NK-92 treated with Interleukin-12 subunit alpha and Interleukin-12 subunit beta, amount 100 ng/mL, for 24 hours (cell line): ENCODE measurements at places on chromosomes 5 and 9.

GRCh38 chr5:139148986-139149385, 49.2 kb downstream of the SIL1 start:
- no peak for DNase-seq

GRCh38 chr5:107574287-107574686, 96.5 kb downstream of the EFNA5 start:
- no peak for DNase-seq

GRCh38 chr9:112175796-112176315, 759 bp upstream of the SUSD1 start:
- DNase-seq = no peak

DNA sequence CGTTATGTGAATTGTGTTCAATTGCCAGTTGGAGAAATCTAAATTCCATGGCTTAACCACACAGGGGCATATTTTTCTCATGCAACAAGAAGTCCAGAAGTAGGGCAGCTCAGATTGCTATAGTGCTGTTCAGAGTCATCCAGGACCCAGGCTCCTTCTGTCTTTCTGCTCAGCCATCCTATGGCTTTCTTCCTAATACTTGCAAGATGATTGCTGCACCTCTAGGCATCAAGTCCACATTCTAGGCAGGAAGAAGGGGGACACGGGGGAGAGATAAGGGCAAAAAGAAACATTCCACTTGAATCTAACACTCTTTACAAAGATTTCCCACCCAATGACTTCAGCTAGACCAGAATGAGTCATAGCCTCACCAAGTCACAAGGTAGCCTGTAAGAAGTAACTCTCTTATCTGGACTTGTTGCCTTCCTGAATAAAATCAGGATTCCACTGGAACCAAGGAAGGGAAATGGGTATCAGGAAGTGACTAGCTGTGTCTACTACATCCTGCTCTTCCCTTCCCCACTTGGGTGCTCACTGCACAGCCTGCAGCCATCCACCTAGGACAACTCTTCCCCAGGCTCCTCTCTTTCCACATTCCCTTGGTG, 5.3 kb downstream of the ERAP2 start:
- DNase-seq = no peak

- no peak for DNase-seq
These were observed 384.1 kb downstream of the DMRT2 start for GRCh38 chr9:1434052-1434767.

- no peak for DNase-seq
These were observed 331.0 kb upstream of the EDIL3 start for GRCh38 chr5:84715686-84716085.

- no peak for DNase-seq
These were observed 70.7 kb upstream of the DHFR start for GRCh38 chr5:80725446-80725845.

DNA sequence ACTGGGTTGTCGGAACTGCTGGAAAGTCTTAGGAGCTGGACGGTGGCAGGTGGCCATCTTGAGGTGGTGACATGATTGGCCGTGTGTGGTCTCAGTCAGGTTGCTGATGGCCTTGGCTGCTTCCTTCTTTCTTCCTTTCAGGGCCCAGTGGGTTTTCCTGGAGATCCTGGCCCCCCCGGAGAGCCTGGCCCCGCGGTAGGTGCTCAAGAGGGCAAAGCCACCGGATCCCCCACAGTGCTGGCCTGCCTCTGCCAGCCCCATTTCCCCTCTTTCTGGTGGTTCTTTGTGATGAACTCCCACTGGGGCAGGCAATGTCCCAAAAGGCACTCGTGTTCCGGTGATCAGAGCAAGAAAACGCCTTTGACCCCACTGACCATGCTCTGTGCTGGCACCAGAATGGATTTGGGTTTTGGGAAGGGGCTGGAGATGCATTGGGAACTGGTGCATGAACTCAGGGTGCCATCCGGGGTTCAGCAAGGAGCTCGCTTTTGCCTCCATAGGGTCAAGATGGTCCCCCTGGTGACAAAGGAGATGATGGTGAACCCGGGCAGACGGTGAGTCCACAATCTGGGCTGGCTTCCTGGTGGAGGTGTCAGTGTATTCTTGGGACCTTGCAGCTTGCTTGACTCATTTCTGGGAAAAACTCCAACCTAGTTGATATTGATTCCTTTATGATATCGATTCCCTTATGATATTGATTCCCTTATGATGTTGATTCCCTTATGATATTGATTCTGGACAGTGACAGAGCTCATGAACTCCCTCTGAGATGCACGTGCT, 65.0 kb upstream of the FCN2 start:
- DNase-seq = no peak

DNA sequence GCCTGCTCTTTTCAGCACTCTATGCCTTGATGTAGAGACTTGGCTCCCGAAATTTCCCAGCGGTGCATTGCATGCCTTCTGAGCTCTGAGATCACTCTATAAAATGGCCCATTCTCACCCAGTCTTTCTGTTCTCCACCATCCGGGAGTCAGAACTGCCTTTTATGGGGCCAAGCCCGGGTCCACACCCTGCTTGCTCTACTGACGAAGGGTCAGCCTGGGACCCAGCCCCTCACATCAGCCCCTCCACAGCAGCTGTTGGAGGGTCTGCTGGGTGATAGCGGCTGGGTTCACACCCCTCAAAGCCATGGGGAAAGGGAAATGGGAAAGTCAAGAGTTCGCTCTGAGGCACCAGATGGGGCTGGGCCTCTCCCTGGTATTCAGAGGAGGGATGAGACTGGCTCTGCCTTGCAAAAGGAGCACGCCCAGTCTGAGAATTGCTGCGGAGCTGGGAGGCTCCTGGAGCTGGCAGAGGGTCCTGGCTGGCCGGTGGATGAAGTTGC, 66.0 kb upstream of the ORM1 start:
- DNase-seq = no peak

DNA sequence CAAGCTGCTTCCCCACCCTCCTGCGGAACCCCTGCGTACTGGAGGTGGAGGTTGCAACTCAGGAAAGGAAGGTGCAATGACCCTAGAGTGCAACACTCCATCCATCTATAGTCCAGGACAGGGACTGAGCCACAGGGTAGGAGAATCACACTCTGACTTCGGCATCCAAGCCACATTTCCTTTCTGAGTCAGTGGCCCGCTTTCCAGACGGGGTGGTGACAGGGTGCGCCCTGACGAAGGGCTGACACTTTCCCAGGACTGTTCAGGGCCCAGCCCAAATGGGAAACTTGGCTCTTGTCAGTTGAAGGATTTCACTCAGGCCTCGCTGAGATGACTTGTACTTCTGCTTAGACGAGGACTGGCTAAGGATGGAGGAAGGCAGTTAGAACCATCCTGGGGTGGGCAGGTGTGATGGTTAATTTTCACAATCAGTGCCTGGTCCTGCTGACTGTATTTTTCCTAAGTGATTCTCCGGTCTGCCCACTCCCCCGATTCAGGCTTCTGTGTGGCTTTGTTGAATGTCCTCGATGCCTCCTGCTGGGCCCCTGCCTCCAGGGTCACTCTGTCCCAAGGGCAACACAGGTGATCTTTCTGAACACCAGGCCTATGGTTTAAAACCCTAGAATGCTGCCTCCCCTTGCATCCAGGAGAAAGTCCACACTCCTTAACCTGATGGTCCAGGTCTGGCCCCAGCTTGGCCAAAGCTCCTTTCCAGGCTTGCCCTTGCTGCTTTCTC, 228.1 kb downstream of the FSTL4 start:
- no peak for DNase-seq

GRCh38 chr5:168874713-168875380, 295.7 kb upstream of the PANK3 start:
- no peak for DNase-seq

- DNase-seq = no peak
These were observed 10.2 kb downstream of the KLF9 start for GRCh38 chr9:70404261-70404660.

- DNase-seq = no peak
These were observed 52.6 kb upstream of the KLF9 start for GRCh38 chr9:70466976-70467561.

DNA sequence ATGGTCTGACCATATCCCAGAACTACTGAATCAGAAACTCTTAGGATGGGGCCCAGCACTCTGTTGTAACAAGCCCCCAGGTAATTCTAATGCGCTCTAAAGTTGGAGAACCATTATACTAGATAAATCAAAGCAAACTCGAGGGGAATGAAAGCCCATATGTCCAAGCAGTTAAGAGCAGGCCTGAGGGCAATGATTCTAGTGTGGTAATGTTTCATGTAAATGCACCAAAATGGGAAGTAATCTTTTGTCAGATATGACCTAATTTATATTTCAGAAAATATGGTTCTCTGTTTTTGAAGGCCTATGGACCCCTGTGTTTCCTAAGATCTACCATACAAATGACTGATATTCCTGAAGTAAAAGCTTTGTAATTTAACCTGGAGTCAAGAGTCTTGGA, 108.0 kb upstream of the PTGER4 start:
- no peak for DNase-seq

GRCh38 chr5:58794875-58795274, 212.0 kb downstream of the RAB3C start:
- DNase-seq = no peak

DNA sequence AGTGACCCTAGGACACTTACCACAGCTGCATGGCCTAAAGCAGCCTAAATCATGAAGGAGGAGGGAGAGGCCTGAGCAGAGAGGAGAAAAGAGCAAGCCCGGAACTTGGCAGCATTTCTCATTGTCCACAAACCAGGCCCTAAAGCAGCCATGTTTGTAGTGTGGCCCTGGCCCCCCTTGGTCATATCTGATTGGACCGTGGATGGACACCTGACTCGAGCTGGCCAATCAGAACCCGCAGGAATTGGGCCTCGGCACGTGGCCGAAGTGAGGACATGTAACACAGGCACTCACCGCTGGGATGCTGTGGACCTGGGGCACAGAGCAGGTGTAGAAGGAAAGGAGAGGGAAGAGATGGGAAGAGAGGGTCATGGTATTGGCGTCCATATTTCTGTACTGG, 56.9 kb downstream of the ASS1 start:
- DNase-seq = no peak

- no peak for DNase-seq
These were observed 446.2 kb upstream of the RIOK2 start for GRCh38 chr5:97629276-97629675.

- no peak for DNase-seq
These were observed 11.5 kb downstream of the GPBP1 start for GRCh38 chr5:57185313-57185712.

DNA sequence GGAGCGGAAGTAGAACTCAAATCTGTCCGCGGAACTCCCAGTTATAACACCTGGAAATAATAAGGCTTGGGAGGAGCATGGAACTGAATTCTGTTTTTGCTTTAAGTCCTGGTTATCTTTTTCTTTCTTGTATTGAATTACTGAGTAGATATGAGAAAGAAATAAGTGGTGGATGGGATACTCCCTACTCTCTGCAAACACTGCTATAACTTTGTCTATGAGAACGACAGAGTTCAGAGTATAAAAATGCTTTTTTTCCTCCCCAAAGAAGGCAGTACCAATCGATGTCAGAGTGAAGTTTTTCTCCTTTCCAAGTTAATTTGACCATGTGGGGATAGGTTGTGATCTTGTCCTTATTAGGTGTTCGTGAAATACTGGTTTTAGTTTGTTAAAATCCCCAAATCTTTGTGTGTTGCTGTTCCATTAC, 1.2 kb downstream of the RIC1 start:
- no peak for DNase-seq

DNA sequence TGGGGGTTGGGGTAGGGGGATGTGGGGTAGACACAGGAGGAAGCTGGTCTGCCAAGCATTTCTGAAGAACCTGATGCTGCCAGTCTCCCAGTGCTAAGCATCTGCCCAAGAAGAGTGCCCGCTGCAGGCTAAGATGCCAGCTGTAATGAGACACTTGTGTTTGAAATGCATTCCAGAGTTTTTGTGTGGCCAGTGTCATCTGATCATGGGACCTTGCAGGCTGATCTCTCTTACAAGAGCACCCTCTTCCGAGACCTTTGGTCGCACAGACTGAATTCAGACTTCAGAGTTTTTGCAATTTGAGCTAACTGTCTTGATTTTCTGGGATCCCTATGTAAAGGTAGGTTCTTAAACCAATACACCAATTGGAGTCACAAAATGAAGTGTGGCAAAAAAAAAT, 58.1 kb downstream of the DENND1A start:
- no peak for DNase-seq

GRCh38 chr9:131391020-131391419, 2.9 kb upstream of the PRRC2B start:
- no peak for DNase-seq

DNA sequence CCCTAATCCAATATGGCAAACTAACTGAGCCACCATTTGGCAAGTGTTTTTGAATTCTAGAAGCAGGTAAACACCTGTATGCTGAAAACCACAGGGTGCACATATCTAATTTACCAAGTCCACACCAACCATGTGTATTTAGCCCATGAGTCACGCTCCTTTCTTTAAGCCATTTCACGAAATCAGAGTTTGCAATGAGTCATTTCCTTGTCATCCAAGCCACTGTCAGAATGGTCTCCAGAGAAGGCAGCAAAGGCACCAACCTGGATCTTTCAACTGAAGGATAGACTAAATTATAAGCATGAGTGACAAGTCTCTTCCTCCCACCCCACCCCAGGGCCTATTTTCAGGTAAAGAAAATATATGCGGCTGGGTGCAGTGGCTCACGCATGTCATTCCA, 110.0 kb downstream of the PAX5 start:
- DNase-seq = peak; percentile 35

- no peak for DNase-seq
These were observed 94.8 kb downstream of the NR3C1 start for GRCh38 chr5:143308731-143309130.

DNA sequence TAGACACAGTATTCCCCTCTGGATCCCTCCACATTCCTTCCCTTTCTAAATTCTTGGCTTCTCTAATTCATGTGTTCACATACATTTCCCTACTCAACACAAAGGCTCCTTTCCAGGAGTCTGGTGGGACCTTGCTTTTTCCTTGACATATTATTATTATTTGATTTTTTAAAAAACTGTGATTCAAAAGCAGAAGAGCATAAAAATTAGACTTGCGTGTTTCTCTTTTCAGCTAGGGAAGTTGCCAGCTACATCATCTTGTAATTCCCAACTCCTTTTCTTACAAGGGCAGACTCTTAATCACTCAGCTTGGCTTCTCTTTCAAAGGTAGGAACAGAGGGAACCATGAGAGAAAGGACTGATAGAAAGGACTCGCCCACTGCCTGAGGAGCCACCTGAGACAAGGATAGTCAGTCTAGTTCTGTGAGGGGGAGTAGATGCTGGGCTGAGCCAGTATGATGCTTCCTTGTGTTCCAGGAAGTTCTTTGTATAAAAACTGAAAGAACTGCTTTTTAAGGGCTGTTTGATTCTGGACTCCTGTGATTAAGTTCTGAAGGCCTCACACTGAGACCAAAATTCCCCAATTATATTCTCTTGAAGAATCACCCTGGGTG, 51.0 kb upstream of the DPYSL3 start:
- no peak for DNase-seq

DNA sequence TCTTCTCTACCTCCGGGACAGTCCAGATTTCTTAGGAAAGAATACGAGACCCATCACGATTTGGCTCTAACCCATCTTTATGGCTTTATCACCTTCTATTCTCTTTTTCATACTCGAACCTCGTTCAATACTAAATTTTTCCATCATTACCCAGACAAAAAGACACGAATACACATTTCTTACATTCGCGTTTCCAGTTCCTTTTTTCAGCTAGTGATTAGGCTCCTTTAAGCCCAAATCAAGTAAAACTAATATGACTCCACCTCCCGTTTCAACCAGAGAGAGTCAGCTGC, 506 bp downstream of the ZBTB6 start:
- no peak for DNase-seq
